ENCODE measurements at places on chromosomes 12 and 14.
A peak's percentile ranks its signal among the peaks of the same experiment; 100 is the strongest.

- no peak for DNase-seq
Observed at GRCh38 chr14:28629328-28630004, 137.1 kb upstream of the FOXG1 start.

DNA sequence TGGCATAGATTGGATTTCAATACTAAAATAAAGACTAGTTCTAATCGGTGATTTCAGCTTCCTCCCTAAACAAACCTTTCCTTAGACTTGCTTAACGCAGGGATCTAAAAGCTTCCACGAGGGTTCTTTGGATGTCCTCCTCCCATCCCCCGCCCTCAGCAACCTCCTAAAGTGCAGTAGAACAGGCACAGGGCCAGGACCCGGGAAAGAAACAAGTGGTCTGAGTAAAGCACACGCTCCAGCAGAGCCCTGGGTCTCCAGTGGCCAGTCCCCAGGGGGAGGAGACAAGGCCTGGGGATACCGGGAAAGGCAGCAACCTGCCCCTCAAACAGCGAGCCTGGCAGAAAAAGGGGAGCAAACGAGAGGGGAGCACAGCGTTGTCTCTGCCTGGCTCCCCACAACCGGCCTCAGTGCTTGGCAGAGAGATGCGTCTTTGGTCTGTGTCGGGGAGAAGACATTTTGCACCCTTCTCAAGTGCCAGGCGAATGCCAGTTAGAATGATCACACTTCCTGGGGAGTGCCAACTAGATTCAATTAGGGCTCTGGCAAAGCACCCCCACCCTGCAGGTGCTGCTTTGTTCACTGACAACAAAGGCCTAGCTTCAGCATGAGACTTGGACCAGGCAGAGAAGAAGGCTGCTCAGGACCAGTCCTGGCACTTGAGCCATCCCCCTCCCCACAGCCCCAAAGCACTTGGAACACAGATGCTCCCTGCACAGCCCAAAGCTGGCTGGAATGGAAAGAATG is 17.1 kb upstream of the SLC6A12 start:
- no peak for DNase-seq

DNA sequence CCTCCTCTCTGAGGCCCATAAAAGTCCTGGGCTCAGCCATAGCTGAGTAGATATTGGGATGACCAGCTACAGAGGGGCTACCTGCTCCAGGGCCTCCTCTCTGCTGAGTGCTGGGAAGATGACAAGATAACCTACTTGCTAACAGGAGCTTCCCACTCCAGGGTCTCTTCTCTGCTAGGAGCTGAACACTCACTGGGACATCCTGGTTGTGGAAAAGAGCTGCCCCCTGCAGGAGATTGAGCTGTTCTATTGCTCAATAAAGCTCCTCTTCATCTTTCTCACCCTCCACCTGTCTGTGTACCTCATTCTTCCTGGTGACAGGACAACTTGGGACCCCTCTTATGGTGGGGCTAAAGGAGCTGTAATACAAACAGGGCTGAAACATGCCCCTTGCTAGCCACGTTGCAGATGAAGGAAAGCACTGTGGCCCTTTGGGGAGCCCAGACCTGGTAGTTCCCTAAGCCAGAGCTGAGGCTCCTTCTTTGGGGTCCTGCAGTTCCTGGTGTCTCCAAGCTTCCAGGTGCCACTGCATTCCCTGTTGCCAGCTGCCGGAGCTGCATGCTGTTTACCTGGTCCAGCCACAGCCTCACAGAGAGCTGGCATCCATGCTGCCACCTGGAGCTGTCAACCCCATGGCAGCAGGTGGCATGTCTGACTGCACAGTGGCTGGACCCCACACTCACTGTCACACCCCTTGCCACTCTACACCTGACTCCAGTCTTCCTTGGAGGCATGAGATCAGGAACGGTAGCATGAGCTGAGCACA is 598.5 kb upstream of the LMO3 start:
- DNase-seq = no peak

- no peak for DNase-seq
Observed at GRCh38 chr12:116298578-116298977, 21.1 kb upstream of the MED13L start.

DNA sequence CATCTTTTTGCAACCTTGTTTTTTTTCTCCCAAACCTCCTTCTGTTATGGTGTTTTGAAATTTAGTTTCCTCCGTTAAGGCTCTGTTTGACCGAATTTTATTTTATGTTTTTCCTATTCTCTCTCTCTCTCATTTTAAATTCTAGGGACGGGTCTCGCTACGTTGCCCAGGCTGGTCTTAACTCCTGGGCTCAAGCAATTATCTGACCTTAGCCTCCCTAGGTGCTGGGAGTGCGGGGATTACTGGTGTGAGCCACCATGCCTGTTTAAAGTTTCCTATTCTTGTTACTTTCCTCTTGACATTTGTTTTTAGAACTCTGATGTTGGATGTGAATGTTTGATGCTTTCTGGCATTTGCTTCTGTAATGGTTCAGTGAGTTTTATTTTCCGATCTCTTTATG is 1.0 kb downstream of the ZC3H14 start:
- DNase-seq = no peak

- DNase-seq = no peak
Observed at GRCh38 chr14:82190742-82191141, 657.1 kb upstream of the SEL1L start.

GRCh38 chr14:50001151-50001998 is 108.5 kb downstream of the ARF6 start:
- DNase-seq = peak; percentile 33

- no peak for DNase-seq
Observed at GRCh38 chr14:70871001-70871400, 36.3 kb upstream of the PCNX1 start.

- DNase-seq = no peak
Observed at GRCh38 chr12:120132054-120132836, 15.7 kb upstream of the RAB35 start.
